Fibroblast of skin of left quadriceps (primary cell): ENCODE measurements at places on chromosomes 12 and 14.

- no peak for DNase-seq
These were observed 68.1 kb downstream of the CIT start for GRCh38 chr12:119809023-119809422.

GRCh38 chr12:98532687-98533304, 17.4 kb downstream of the TMPO start:
- DNase-seq = peak; percentile 34

DNA sequence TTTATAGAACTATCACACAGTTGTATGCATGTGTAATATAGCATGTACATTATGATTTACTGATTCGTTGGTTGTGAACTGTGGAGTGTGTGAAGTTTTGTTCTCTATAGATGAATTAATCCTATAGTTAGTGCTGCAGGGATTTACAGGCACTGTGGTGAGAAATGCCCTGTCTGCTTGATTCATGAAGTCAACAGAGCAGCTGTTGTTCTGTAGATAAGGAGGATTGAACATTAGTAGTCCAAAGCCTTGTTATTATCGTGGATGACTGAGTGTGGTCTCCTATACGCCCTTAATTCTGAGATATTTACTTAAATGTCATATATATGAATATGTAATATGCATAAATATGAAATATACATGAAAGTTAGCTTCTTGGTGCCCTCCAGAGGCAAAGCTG, 98.3 kb downstream of the DNAH10 start:
- no peak for DNase-seq

DNA sequence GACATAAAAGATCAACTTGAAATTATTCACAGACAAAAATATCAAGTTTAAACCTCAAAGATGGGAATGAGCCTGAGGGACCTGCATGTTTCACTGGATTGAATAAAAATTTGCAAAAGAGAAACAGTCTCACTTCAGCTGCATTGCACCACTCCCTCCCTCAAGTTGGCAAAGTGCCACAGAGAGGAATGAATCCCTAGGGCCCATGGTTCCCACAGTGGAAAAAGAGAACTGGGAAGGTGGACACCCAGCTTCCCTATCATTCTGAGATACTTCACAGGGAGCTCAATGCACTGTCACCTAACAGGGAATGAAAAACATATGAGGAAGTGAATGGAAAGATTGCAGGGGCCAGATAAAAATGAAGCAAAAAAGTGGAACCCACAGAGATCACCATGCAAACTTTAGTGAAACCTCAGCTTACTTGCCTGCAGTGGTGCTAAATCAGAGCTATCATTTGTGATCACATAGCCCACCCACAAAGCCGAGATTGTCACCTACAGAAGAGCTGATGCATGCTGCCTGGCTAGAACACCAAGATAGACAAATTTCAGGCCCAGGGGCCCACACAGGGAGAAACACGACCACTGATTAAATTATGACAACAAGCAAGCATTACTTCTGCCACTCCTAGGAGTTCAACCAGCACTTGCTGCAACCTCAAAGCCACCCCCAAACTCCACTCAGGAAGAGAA, 911.3 kb downstream of the LRFN5 start:
- DNase-seq = no peak

DNA sequence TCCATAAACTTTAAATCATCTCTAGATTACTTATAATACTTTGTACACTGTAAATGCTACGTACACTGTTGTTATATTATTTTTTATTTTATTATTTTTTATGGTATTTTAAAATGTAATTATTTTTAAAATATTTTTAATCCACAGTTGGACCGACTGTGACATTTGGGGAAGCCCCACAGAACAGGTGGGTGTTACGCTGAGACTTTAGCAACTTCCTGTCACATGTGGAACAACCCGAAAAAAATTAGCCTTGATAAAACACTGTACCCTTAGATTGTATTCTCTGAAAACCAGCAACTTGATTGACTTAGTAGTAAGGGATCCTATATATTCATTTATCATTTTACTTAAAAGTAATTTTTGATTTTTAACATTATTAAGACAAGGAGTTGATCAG, 1755.7 kb upstream of the SEL1L start:
- no peak for DNase-seq

GRCh38 chr14:38254571-38255407, 1.1 kb downstream of the CLEC14A start:
- no peak for DNase-seq

DNA sequence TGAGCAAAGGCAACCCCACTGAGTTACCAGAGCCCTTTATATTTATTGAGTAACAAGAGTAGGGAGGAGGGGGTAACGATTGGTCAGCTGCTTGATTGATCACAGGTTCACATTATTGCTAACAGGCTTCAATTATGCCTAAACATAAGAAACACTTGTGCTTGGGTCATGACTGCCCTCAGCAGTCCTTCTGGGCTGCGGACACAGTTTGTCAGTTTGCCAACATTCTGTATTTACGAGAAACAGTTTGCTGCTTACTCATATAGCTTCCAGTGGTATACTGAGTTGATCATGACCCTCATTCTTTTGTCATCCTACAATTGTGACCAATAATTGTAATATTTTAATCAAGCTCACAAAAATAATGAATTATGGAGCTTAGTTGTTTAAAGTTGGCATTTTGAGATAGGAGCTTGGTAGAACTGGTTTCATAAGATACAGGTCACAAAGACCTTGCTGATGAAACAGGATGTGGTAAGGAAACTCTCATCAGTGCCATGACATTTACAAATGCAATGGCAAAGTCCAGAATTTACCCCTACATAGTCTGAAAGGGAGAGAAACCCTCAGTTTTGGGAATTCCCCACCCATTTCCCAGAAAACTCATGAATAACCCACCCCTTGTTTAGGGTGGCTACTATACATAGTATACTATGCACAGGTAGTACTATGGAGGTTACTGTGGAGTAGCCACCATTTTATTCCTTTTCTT, 1421.0 kb upstream of the FLRT2 start:
- no peak for DNase-seq

DNA sequence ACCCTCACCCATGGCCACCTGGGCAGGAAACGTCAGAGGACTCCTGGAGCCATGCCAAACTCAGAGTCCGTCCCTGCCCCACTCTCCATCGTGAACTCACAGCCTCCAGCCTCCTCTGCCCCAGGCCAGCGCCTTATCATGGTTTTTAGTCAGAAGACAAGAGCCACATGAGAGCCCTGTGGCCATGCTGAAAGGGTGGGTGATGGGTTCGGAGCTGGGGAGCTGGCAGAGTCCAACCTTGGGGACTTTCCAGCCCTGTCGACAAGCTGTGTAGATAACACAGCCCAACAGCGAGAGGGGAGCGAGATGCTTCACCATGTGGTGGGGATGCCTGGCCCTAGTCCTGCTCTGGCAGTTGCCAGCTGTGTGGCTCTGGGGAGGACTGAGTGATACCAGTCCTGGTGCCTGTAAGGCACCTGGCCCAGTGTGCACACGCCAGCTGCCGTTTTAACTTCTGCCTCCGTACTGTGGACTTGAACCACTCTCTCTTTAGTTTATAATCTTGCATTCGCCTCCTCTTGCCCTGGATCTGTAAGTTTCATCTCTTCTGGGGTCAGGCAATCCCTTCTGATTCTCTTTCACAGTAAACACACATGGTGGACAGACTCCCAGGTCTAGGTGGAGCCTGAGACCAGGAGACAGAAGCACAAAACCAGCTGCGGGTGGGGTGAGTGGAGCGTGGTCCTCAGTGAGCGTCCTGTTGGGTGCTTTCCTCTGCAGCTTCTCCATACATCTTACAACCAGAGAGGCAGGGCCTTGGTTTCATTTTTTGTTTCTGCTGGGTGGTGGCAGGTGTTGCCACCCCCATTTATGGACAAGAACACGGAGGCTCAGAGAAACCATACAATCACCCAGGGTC, 55.3 kb downstream of the RIN3 start:
- DNase-seq = no peak

- peak; percentile 28 for DNase-seq
These were observed 3.1 kb upstream of the MFAP5 start for GRCh38 chr12:8665759-8666158.

DNA sequence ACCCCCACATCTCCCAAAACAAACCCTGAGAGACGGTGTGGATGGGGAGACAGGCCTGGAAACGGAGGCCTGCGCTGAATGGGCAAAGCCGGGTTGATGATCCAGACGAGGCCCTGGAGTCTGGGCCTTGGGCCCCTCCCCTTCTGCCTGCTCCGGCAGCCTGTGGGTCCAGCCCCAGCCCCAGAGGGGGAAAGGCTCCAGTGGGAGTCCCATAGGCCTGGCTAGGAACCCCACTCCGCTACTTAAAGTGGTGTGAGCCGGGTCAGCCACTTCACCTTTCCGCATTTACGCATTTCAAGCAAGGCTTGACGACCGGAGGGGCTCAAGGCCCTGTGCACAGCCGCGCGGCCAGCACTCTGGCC, 695 bp upstream of the TNFAIP2 start:
- DNase-seq = no peak

DNA sequence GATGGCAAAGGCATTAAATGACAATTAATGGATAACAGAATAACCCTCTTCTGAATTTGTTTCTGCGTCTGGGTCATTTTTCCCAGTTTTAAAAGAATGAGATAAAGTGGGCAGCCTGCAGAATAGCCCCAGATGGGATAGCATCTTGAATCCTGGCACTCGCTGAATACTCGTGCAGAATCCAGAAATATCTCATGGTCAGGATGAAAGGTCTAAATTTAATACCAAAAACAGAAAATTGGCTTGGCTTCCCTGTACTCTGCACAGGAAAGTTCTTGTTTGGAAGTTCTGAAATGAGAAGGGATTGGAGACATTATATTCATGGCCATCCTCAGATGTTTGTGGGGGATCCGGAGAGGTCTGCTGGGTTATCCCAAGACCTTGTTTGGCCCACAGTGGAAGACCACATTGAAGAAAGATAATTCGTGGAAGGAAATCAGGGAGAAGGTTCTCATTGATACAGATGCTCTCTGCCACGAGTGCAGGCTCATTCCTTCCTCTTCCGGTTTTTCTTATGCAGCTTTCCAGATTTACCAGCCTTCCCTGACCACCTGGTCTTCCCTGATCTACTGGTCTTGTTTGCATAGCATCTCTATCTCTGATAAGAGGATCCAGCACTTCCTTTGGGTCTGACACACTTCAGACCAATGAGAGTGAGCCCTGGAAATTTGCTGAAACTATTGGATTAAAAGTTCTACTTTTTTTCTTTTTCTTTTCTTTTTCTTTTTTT, 6.0 kb upstream of the IFT81 start:
- DNase-seq = no peak

- DNase-seq = no peak
These were observed 324.5 kb downstream of the NUAK1 start for GRCh38 chr12:105814283-105814682.

- peak; percentile 17 for DNase-seq
These were observed 364.5 kb downstream of the BTG1 start for GRCh38 chr12:91781114-91781513.

DNA sequence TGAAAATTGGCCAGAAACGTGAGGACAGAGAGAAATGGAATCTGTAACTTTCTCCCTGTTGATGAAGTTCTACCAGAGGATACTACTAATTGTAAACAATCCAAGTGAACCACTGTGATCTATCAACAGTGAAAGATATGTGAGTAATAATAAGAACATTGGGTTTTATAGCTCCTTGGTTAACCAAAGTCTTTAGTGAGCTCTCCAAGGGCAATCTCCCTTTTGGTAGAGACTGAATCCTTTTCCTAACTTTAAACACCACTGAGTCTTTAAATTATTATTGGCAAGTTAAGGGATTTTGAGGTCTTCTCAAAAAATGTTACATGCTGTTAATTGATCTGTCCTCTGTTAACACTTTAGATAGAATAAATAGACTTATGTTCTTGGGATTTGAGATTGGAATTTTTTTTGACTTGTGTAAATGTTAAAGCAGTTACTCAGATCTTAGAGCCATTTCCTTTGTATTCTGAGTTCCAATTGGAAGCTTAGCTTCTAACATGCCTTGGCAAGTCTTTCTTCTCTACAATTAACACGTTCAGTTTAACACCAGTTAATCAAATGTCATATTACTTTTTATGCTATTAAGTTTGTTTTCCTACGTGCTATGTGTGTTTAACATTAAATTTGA, 338.2 kb upstream of the DDHD1 start:
- DNase-seq = peak; percentile 80

DNA sequence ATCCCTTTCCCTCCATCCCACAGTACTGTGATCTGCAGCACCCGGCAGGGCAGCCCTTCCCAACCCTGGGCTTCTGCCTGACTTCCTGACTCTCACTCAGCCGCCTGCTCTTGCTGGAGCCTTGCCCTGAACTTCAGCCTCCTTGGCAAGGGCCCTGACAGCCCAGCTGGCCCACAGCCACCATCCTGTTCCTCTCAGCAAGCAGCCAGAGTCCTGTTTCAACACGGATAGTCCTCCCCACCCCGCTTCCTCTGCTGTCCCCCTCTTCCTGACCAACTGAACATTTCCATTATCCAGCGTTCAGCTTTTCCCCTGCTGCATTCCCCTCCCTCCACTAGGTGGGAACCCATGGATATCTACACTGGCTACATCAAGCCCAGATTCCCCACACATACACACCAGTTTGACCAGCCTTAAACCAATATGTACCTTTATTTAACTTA, 74.0 kb upstream of the MDM1 start:
- peak; percentile 68 for DNase-seq

- peak; percentile 56 for DNase-seq
These were observed 3.5 kb downstream of the FMNL3 start for GRCh38 chr12:49703647-49704137.

- no peak for DNase-seq
These were observed 44.7 kb downstream of the SLC8A3 start for GRCh38 chr14:70144046-70144445.

- no peak for DNase-seq
These were observed 60.2 kb downstream of the SNAPC1 start for GRCh38 chr14:61822458-61822857.

GRCh38 chr12:25321772-25322171, 71.0 kb upstream of the KRAS start:
- DNase-seq = no peak

DNA sequence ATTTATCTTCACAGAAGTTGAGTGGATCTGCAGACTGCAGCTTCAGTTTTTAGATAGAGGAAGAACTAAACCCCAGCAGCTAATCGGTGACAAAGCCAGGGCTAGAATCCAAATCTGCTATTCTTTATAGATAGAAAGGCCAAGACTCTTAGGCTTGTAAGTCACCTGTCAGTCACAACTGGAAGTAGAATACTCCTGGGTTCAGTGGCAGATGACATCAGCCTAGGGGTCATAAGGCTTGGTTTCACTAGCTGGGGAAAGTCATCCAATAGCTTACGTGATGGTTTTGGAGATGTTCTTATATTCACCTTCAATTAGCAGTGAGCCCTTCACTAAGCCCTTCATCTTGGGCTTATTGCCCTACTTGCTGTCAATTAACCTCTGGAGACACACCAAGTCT, 93.4 kb downstream of the APAF1 start:
- no peak for DNase-seq

GRCh38 chr12:1581973-1582708, 12.2 kb downstream of the FBXL14 start:
- DNase-seq = no peak

DNA sequence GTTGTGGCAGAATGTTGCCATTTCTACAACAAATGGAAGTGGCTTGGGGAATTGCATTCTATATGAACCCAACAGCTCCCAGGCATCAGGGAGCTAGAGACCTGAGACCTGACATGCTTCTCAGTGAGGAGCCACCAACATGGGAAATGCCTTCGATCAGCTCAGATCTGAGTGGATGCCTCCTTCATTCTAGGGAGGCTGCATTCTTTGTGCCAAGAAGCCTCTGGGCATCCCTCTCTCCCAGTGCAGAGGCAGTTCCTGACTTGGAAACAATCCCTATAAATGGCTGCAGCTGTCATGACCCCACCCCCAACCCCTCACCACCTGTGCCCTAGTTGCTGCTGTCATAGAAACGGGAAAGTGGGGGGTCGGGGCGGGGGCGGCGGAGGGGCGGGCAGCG, 196.3 kb downstream of the PPM1H start:
- no peak for DNase-seq

- no peak for DNase-seq
These were observed 35.8 kb downstream of the NCKAP5L start for GRCh38 chr12:49792181-49792970.
